ENCODE measurements at places on chromosomes 12 and 14.

DNA sequence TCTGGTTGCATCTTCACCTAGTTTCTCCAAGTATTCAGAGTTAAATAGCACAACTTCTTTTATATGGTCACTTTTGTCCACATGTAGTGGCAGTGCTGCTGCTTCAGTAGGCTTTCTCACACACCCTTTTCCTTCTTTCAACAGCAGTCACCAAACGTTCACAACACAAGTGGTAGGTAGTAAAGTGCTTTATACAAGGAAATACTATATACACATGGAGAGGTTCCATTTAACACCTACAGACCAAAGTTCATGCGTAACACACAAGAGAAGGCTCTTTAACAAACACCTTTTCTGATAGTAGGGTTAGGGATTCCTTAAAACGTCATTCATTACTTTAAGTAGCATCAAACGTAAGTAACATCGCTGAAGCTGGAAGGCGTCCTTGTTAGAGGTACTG is 107.1 kb upstream of the USP44 start:
- DNase-seq, result no peak

- DNase-seq, result no peak
Measured at GRCh38 chr14:69816216-69816615, 19.2 kb upstream of the SLC10A1 start.

DNA sequence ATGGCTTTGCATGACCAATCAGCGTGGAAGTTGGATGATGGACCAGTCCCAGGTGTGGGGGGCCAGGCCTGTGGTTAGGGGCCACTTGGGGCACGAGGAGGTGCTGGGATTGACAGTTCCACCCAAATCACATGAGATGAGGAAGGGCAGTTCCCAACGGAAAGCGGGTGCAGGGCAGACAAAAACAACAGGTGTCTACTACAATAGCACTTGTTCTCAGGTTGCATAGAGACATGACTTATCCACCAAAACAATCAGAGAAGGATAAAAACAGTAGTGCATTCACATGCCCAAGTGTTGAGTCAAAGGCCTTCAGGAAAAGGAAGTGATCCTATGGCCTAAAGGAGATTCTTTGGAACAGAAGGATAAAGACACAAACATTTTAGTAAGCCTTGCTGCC is 14.6 kb upstream of the EIF2B2 start:
- no peak for DNase-seq

- no peak for DNase-seq
Measured at GRCh38 chr14:34527591-34527990, 11.9 kb downstream of the EAPP start.

DNA sequence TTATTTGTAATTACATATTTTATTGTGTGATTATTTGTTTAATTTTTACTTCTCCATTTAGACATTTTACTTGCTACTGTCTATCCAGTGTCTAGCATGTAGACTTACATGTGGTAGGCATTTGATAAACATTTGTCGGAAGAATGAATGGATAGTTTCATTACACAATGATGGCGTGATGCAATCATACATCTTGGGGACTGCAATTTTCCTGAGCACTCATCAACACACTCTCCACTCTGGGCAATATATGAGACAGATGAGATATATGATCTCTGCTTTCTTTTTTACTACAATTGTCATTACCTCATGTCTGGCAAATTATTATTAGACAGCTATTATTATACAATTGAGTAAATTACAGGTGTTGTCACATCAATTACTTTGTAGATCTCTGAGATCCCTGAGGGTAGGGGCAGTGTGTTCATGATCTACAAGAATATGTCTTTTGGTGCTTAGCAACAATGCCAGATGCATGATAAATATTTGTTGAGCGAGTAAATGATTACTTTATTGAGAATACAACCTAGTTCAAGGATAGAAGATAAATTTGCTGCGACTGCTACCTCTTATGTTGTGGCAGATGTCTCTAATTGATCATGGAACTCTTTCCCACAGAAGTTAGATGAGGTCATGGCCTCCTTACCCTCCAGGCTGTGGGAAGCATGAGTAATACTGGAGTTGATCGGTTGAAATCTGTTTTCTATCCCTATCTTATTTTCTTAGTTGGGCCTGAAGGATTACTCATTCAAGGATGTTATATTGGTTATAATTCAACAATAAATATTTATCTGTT is 416.0 kb downstream of the LRIG3 start:
- no peak for DNase-seq

GRCh38 chr12:109264095-109264942 is 44.8 kb downstream of the FOXN4 start:
- DNase-seq, result peak; percentile 6

GRCh38 chr12:120639771-120640721 is at the start of gene CABP1:
Gene CABP1, plus strand, starts transcription at chr12:120640626. Its CDS starts 60 bp downstream, at chr12:120640686.
- DNase-seq, result no peak

DNA sequence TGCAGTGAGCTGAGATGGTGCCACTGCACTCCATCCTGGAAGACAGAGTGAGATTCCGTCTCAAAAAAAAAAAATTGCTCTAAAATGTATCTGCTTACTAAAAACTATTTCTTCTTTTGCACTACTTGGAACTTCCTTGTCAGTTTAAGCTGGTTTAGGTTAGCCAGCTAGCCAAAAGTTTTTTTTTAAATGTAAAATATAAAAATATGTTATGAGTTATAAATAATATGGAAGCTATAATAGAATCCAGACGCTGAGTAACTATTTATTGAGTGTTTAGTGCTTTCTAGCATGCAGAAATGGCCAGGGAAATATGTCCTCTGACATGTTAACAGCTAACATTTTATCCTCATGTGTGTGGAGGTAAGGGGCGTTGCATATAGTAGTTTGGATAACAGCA is 85.6 kb downstream of the PLEKHA5 start:
- DNase-seq, result no peak

DNA sequence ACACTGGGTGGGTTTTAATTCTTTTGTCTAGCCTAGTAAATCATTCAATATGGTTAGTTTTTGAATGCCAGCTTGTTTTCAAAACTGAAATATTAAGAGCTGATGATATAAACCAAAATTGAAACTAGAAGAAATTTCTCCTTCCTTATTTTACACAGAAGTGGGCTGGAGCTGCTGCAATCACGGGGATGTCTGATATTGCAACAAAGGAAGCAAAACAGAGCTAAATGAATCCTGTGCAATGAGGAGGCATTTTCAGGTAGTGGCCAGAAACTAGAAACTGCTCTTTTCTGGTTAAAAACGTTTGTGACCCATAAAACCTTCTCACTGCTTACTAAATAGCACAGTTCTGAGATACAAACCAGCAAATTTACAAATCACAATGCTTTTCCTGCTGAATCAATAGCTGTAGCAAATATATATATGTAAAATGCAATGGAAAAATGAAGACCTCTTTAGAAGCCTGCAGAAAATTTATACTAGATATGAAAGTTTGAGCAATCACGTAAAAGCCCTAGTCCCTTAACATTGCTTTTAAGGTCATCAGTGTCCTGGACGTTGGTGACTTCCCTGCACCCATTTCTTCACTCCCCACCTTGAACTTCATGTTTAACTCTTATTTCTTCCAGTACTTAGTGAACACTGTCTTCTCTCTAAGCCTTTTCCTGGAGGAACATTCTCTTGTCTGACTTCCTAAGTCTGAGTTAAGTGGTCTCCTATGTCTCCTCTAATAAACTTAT is 15.9 kb upstream of the LRRK2 start:
- no peak for DNase-seq

GRCh38 chr12:63070709-63071108 is 80.3 kb downstream of the AVPR1A start:
- DNase-seq, result no peak

- DNase-seq, result no peak
Measured at GRCh38 chr12:3421191-3421978, 69.6 kb upstream of the PRMT8 start.

DNA sequence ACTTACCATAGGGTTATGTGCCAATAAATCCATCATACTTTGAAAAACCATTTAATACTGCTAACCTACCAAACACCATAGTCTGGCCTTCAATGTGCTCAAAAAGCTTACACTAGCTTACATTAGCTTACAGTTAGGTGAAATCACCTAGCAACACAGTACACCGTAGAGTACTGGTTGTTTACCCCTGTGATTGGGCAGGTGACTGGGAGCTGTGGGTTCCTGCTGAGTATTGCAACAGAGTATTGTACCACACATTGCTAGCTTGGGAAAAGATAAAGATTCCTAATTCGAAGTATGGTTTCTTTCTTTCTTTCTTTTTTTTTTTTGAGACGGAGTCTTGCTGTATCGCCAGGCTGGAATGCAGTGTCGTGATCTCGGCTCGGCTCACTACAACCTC is 5.6 kb downstream of the ATP5MC2 start:
- DNase-seq, result no peak

DNA sequence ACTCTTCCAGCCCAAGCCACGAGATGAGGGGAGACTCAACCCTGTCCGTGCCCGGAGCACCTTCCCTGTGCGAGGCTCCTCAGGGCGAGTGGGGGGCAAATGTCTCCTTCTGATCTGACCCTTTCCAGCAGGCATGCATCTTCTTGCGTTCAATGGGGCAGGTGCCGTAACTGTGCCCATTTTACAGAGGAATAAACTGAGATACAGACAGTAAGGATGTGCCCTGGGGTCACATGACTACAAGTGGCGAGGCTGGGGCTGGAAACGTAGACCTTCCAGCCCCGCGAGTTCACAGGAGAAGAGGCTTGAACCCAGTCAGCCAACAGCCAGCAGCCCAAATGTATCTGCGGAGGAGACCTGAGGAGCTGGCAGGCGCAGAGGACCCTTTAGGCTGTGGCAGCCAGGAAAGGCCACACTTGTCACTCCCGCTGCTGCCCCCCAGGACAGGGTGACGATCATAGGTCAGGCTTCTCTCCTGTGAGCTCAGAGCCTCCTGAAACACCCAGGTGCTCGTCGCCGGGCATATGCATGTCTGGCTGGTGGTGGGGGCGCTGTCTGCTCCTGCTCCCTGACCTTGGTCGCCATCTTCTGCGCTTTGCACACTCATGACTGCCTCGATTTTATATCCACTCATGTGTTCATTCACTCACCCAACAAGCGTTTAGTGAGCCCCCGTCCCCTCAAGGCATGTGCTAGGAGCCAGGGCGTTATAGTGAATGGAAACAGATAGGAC is 41.7 kb downstream of the CCDC88C start:
- DNase-seq, result no peak

DNA sequence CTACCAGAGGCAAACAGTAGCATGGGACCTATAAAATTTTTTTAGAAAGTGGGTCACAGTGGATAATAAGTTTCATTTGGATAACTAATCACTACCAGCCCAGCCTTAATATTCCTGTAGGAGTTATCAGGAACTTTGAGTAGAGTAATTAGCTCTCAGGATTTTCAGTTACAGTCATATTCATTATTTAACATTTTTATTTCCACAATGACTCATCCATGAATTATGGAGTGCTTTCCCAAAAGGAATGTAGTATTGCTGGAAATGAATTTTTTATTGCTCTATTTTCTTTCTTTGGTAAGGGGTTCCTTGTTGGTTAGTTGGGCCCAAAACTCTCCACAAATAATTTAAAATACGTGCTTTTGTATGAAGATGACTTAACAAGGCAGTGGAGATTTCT is 53.7 kb downstream of the ERC1 start:
- DNase-seq, result no peak

GRCh38 chr14:46137786-46138185 is 513.8 kb downstream of the RPL10L start:
- DNase-seq, result no peak

GRCh38 chr12:99455350-99456035 is 192.1 kb upstream of the GARIN6 start:
- DNase-seq, result no peak

DNA sequence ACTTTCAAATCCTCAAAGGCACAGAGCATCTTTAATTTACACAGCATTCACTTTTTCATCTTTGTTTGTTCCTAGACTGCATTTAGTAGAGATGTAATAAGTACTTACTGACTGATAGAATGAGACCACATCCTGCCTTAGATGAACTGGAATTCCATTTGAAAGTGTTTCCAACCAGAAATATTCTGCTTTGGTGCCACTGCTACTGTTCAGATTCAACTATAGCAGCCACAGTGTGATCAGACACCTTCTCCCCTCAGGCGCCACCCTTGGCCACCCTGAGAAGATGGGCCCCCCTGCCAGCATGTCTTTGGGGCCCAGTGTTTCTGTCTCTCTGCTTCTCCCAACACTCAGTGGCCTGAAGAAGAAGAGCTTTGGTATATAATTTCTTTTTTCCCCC is 449.1 kb downstream of the RAD51B start:
- DNase-seq, result no peak

DNA sequence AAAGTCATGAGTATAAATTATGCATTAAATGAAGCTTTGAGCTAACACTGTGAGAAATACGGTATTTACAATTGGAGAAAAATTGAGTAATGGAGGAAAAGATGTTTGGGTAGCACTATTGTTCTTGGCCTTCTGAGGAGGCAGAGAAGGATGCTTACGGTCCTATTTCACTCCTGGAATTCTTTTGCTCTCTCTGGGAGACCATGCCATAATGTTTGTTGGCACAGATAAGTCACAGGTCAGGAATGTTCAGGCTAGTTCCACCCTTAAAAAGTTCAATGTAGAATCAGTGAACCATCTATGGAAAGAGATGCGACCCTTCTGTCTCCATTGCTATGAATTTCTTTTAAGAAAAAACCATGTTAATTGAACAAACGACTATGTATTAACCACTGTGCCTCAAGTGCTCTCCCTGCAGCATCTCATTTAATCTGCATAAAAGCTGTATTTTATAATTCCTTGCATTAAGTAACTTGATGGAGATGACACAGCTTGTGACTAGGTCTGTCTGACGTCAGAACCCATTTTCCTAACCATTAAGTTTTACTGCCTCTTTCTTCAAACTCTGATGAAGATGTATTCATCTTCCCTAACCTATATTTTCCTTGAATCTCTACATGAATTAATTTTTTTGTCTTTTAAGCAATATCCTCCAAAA is 9.5 kb downstream of the BATF start:
- DNase-seq, result no peak

GRCh38 chr14:101119830-101120571 is 216.5 kb upstream of the RTL1 start:
- DNase-seq, result no peak

DNA sequence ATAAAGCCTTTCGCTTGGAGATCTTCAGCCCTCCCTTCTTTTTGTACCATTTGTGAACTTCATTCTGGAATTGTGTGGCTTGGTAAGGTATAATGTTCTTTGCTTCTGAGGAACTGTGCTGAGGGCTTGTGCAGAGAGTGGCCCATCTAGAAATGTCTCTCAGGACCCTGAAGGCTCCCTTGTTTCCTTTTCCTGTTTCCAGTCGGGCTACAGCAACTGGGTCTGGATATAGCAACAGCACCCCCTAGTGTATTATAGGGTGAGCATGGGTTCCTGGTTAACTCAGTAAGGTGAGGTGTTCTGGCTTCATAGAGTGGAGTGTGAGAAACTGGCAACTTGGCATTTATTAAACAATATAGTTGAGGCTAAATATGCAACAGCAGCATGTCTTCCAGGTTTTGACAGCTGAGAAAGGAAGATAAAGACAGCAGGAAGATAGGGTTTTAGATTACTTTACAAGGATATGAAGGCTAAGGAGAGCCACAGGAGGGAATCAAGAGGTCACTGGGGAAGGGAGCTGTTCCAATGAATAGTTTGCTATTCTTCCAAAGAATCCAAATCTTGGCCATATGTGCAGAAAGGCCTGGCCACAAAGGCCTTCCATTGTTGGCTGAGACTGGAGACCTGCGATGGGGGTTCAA is 49.1 kb upstream of the RNU6-8 start:
- peak; percentile 88 for DNase-seq

GRCh38 chr14:21227981-21228380 is 41.3 kb downstream of the HNRNPC start:
- no peak for DNase-seq

All from hippocampal formation (tissue), 2 donors.